ENCODE measurements at places on chromosomes 5 and 9.

GRCh38 chr5:35229076-35230037 is 930 bp downstream of the PRLR start:
- no peak for DNase-seq

DNA sequence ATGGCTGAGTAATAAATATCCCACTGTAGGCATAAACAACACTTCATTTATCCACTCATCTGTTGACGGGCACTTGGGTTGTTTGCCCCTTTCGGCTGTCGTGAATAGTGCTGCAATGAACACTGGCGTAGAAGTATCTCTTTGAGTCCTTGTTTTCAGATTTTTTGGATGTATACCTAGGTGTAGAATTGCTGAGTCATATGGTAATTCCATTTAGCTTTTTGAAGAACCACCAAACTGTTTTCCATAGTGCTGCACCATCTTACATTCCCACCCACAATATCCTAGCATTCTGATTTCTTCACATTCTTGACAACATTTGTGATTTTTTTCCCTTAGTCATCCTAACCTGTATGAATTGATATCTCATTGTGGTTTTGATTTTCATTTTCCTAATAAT is 109.0 kb downstream of the NXNL2 start:
- DNase-seq: no peak

- DNase-seq: no peak
Measured at GRCh38 chr5:102286476-102286875, 9.6 kb downstream of the SLCO4C1 start.

DNA sequence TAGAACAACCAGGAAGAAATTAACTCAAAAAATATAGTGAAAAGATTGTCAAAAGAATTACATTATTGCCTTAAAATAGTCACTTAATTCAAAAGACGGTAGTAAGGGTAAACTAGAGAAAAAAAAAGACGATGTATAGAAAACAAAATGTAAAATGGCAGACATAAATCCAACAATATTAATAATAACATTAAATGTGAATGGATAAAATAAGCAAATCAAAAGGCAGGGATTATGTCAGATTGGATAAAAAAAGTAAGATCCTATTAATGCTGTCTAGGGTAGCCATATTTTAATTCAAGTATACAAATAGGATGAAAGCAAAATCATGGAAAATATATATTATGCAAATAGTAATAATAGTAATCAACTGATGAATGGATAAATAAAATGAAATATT is 134.0 kb upstream of the ADCY2 start:
- no peak for DNase-seq

DNA sequence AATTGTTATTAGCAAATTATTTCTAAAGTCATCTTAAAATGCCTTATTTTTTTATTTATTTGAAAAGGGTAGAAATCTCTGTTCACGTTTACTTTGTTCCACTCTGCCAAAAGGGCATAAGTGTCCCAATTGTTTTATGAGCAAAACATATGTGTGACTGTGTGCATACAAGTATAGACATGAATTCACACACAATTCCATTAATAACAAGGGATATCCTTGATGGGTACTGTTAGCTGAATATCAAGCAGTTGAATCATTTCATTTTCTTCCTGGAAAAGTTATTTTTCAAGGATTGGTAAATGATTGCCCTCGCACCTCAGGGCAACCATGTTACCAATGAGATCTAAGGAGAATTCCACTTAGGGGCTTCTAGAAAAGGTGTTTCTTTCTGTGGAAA is 92.1 kb upstream of the TAF11L2 start:
- no peak for DNase-seq

- DNase-seq: no peak
Measured at GRCh38 chr9:132078699-132079356, 839 bp downstream of the MED27 start.

GRCh38 chr9:129278391-129279237 is 100.6 kb upstream of the IER5L start:
- DNase-seq: no peak

DNA sequence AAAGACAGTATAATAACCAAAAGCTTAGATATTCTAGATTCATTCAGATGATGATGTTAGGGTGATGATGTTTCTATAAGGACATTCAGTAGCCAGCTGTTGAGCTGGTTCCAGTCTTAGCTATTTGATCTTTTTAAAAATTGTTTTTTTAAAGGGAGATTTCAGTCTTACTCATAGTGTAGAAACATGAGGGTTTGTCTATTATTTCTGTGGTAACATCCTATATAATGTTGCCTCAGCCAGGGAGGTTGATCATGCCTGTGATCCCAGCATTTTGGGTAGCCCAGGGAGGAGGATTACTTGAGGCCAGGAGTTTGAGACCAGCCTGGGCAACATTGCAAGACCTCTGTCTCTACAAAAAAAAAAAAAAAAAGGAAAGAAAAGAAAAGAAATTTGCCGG is 167.8 kb downstream of the DOCK2 start:
- DNase-seq: no peak

- no peak for DNase-seq
Measured at GRCh38 chr9:106868565-106868964, 5.6 kb downstream of the ZNF462 start.

GRCh38 chr5:111158105-111158744 is 66.0 kb upstream of the CAMK4 start:
- peak; percentile 77 for DNase-seq

- no peak for DNase-seq
Measured at GRCh38 chr9:35106343-35106730, 3.4 kb upstream of the STOML2 start.

GRCh38 chr5:58380655-58381054 is 79.2 kb downstream of the PLK2 start:
- no peak for DNase-seq

GRCh38 chr9:135830496-135830895 is 76.8 kb downstream of the CAMSAP1 start:
- no peak for DNase-seq

DNA sequence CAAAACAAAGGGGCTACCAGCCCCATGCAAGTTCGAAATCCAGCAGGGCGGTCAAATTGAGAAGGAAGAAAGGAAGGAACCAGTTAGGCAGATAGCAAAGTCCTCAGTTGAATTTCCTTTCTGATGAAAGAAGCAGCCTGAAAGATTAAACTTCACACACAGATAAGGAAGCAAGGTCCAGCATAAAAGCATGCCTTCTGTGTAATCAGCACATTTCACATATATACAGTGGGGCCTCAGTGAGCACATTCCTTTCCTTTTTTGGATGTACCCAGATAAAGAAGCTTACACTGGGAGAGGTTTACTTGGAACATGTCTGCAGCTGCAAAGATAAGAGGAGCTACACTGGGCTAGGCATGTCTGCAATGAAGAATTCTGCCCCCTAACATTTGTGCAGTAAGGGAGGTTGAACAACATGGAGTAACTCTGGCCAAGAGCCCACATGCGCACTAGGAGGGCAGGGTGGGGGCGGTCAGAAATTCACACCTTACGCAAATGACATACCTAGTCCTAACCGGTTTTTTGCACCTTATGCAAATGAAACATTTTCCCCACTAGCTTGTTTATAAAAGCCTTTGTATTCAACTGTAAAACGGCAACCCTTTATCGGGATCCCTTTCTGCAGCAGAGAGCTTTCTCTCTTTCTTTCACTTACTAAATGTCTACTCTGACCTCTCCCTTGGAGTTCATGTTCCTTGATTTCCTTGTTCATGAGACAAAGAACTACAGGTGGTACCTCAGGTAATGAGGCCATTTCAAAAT is 149.7 kb upstream of the FBXL17 start:
- DNase-seq: no peak
